IMR-90 (cell line): ENCODE measurements at places on chromosomes 12 and 14. TPM values are rescaled to one million over a fixed set of nuclear protein-coding genes. Genes with fewer than 3 reads are reported as not detected.

ANG gene
- 3.6 and 3.9 TPM in 2 replicates for total RNA-seq

FIGNL2 gene
- total RNA-seq, result under 0.01 TPM in 2 replicates

DRAM1 gene
- total RNA-seq, result 27.2 and 27.5 TPM in 2 replicates

SLC41A2 gene
- 6.8 and 14.4 TPM in 2 replicates for total RNA-seq

NTS gene
- not detected in 2 replicates for total RNA-seq

GRCh38 chr12:87704374-87704773 lies 324.8 kb downstream of the C12orf50 start:
- H3K4me1 ChIP-seq, result no peaks in the 10 kb centered on the region
- no peak for DNase-seq
- H3K27me3 ChIP-seq, result no peaks in the 10 kb centered on the region
- H3K36me3 ChIP-seq, result no peaks in the 10 kb centered on the region
- no peak overlapping the region for H3K4me3 ChIP-seq

DNA sequence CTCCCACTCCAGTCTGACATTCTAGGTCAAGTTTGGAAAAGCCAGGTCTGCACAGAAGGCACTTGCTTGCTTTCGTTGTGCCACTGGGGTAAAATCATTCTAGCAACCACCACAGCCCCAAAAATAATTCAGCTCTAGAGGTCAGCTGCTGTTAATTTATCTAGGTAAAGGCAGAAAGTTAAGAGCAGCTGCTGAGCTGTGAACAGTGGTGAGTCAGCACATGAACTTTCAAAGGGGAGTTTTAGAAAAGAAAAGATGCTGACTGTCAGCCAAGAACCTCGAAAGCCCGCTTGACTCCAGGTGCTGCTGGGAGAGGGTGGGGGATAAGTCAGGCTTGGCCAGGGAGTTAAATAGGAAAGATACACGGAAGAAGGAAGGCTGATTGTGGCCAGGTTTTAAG lies 12.7 kb downstream of the CCDC197 start:
- peaks cover 32% of the 10 kb centered on the region; the same call in 1 of the 2 replicates for H3K27me3 ChIP-seq
- H3K4me1 ChIP-seq, result no peaks in the 10 kb centered on the region
- H3K4me3 ChIP-seq, result no peak overlapping the region
- H3K36me3 ChIP-seq, result no peaks in the 10 kb centered on the region
- no peak overlapping the region for H3K27ac ChIP-seq

GRCh38 chr12:121217761-121218160 lies 7.8 kb downstream of the P2RX4 start:
- peaks cover 3% of the 10 kb centered on the region; the same call in 1 of the 2 replicates for H3K4me1 ChIP-seq
- H3K4me3 ChIP-seq, result no peak overlapping the region
- no peak overlapping the region for H3K27ac ChIP-seq
- no peak for DNase-seq
- peaks cover 3% of the 10 kb centered on the region; the same call in 1 of the 2 replicates for H3K36me3 ChIP-seq

DNA sequence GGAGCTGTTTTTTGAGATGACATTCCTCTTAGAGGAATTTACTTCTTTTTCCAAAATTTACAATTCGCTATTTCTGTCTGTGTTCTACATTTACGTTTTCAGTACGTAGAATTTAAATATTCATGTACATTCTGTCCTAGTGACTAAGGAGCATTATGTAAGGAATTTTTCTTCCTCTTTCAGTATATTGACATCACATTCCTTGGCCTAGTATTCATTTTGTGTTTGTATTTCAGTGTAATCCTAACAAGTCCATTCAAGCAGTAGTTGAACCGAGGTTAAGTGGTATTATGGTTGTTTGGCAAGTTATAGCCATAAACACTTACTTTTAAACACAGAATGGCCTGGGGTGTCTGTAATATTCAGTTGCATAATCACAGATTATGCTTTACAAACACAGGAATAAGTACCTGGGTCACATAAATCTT lies 465.2 kb downstream of the PCNX1 start:
- no peaks in the 10 kb centered on the region for H3K36me3 ChIP-seq
- no peaks in the 10 kb centered on the region for H3K4me1 ChIP-seq
- DNase-seq, result peak; percentile 88
- no peaks in the 10 kb centered on the region for H3K27me3 ChIP-seq

- no peak overlapping the region for H3K4me3 ChIP-seq
- no peak overlapping the region for H3K27ac ChIP-seq
Observed at GRCh38 chr12:51851413-51852124, 3.1 kb upstream of the FIGNL2 start.

DNA sequence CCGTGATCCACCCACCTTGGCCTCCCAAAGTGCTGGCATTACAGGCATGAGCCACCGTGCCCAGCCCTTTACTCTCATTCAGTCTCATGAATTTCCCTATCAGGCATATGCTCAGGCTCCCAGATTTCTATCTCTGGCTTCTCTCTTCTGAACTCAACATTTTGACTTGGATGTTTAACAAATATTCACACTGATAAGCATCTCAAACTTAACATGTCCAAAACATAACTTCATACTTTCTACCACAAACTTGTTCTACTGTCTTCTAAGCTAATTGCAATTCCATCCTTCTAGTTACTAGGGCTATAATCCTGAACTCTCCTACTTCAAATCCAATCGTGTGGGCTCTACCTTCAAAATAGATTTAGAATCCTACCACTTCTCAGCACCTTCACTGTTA lies 73.9 kb upstream of the PAWR start:
- no peaks in the 10 kb centered on the region for H3K27me3 ChIP-seq
- H3K36me3 ChIP-seq, result no peaks in the 10 kb centered on the region
- no peak overlapping the region for H3K27ac ChIP-seq

DNA sequence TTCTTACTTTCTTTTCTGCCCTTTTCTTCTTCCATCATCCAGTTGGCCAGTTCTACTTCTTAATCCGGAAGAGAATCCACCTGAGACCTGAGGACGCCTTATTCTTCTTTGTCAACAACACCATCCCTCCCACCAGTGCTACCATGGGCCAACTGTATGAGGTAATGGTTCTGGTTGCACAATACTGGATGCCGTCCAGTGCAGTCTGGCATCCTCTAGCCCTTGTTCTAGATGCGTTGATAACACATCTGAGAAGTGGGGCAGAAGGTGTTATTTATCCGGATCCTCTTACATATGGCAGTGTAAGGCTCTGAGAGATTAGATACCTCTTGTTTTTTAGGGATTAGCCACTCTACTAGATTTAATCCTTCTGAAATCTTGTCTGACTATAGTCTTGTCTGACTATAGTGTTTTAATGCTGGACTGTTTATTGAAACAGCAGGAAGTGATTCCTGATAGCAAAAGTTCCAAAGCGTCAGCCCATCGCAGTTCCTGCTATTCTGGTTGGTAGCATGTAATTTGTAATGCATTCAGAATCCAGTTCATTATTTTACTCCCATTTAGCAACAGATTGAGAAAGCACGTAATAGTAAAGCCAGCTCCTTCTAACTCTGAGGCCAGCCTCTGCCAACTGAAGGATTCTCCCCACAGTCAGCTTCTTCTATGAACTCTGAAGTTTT lies 7.9 kb downstream of the GABARAPL1 start:
- H3K27ac ChIP-seq, result no peak overlapping the region
- no peak overlapping the region for H3K4me3 ChIP-seq
- no peaks in the 10 kb centered on the region for H3K27me3 ChIP-seq
- peak; percentile 64 for DNase-seq
- H3K36me3 ChIP-seq, result peaks cover 58% of the 10 kb centered on the region
- peaks cover 2% of the 10 kb centered on the region for H3K4me1 ChIP-seq

DNA sequence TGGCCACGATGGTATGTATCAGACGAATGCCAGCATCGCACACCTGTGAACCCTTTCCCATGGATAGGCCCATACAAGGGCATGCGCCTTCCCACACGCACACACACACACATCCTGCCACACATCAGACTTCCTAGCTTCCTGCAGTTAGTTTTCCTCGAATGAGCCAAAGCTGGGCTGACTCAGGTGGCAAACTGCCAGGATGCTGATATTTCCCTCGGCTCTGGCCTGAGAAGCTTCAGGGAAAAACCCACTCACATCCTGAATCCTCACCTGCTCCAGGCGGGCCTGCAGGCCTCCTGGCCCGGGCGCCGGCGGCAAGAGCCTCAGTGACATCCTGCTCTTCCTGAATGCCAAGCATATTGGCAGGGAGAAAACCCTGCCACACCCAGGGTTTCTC lies 22.4 kb downstream of the CALM1 start:
- H3K27me3 ChIP-seq, result no peaks in the 10 kb centered on the region
- no peak overlapping the region for H3K4me3 ChIP-seq
- peak; percentile 98 for DNase-seq
- no peaks in the 10 kb centered on the region for H3K36me3 ChIP-seq
